ENCODE measurements at places on chromosomes 6 and 20.

DNA sequence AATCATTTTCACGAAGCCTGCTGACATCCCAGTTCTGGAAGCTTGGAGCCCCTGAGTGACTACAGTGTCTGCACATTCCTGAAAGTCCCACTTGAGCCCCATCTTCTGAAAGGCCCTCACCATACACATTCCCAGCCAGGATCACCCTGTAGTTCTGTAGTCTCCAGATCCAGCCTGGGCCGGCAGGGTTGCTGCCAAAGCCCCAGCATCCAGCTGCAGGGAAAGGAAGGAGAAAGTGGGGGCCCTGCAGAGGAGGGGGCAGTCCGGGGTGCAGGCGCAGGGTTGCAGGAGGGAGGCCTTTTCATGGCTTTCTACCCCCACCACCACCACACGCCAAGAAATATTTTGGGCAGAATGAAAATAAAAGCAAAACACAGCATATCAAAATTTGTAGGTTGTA, 26.0 kb downstream of the MDFI start:
- no peak for DNase-seq

- DNase-seq = no peak
Observed at GRCh38 chr20:34537651-34538050, 20.9 kb upstream of the MAP1LC3A start.

DNA sequence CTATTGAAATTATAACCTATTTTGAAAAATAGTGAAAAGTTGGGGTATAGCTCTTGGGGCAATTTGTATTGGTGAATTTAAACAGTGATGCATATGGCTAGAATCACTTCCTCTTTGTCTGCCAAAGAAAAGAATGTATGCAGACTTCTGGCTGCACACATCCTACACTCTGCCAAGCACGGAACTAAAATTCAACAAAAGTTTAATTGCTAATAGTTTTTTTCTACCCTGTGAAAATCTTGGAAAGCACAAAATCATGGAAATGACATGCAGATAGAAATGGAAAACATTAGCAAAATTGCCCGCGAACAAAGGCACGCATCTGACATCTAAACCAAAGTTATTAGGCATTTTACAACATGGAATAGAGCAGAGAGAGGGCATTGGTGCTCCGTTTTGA, 106.4 kb upstream of the PDE10A start:
- DNase-seq = no peak

DNA sequence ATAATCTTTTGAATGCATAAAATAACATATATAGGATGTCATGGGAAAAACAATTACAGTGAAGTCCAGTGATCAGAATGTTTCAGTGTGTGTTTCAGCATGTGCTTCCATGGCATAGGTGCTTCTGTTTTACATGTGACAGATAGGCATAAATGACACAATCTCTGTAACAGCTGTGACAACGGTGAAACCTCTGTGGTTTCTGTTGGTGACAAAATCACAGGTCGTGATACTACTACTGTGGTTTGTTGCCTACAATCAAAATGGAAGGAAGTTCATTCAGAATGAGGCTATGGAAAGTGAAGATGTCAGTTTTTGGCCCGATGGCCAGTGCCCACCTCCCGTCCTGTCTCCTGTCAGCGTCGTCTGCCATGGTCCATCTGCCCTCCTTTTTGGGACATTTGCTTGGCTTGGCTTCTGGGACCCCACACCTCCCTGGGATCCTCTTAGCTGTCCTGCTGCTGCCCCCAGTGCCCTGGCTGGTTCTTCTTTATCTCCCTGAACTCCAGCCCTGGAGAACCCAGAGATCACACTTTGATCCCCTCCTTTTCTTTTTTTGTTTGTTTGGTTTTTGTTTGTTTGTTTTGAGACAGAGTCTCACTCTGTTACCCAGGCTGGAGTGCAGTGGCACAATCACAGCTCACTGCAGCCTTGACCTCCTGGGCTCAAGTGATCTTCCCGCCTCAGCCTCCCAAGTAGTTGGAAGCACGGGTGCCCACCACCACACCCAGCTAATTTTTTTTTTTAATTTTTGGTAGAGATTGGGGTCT, 79.3 kb upstream of the NAA20 start:
- no peak for DNase-seq

DNA sequence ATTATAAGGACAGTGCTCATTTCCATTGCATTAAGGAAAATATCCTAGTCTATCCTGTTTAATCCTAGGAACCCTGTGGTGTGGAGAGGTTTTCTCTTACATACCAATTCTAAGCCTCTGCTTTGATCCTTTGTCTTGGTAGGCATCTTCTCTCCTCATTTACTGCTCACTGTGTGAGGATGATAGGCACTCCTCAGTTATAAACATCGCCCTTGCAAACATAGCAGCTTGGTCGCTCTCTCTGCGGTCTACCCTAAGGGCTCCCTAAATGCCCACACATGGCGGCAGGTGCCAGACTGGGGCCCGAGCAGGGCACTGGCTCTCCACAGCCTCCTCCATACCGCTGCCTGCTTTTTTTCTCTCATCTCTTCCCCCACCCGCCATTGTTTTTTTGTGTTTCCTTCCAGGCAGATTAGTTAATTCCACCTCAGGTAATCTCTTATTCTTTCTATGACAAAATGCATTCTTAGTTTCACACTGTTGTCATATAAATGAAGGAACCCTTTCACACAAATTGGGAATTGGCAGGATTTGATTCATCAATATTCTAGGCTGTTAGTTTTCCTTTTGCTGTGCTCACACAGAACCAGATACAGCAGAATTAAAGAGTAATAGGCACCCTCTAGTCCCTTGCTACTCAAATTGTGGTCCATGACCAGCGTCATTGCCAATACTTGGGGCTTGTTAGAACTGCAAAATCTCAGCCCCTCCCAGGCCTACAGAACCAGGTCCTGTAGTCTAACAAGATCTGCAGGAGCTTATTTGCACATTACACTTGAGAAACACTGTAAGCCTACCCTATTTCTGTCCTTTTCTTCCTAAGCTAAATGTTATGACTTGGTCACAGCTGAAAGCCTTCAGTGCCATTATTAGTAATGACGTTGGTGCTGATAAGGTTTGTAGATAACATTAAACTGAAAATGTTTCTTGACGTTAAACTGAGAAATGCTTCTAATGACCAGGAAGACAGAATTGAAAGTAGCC, 36.3 kb downstream of the CARMIL1 start:
- DNase-seq = no peak

- DNase-seq = no peak
Observed at GRCh38 chr6:158770533-158771330, 48.4 kb downstream of the EZR start.

- DNase-seq = no peak
Observed at GRCh38 chr6:136148051-136148450, 102.1 kb downstream of the MTFR2 start.

DNA sequence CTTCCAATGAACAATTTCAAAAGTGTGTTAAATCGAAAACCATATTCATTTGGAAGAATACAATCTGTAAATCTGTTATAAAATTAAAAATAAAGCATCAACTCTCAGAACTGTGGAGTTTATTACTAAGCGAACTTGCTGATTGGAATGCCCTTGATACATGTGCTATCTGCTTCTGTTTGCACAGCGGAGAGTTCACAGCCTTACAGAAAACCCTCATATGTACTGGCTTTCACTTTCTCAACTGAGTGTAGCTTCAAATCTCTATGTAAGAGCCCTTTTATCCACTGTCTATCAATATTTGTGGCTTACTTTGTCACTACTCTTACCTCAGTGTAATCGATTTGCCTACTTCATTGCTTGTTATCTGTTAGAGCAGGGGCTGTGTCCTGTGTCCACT, 447.4 kb downstream of the C6orf118 start:
- no peak for DNase-seq

DNA sequence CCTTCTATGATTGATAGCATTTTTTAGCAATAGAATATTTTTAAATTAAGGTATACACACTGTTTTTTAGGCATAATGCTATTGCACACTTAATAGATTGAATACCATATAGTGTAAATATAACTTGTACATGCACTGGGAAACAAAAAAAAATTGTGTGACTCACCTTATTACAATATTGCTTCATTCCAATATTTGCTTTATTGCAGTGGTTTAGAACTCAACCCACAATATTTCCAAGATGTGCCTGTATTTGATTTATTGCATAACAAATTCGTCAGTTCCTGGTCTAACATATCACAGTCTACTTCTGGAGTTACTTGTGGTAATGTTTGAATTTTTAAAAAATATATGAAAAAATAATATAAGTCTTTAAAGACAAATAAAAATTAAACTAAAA, 41.9 kb upstream of the DEFB112 start:
- DNase-seq = no peak

- no peak for DNase-seq
Observed at GRCh38 chr20:62002882-62003480, 62.7 kb downstream of the TAF4 start.

DNA sequence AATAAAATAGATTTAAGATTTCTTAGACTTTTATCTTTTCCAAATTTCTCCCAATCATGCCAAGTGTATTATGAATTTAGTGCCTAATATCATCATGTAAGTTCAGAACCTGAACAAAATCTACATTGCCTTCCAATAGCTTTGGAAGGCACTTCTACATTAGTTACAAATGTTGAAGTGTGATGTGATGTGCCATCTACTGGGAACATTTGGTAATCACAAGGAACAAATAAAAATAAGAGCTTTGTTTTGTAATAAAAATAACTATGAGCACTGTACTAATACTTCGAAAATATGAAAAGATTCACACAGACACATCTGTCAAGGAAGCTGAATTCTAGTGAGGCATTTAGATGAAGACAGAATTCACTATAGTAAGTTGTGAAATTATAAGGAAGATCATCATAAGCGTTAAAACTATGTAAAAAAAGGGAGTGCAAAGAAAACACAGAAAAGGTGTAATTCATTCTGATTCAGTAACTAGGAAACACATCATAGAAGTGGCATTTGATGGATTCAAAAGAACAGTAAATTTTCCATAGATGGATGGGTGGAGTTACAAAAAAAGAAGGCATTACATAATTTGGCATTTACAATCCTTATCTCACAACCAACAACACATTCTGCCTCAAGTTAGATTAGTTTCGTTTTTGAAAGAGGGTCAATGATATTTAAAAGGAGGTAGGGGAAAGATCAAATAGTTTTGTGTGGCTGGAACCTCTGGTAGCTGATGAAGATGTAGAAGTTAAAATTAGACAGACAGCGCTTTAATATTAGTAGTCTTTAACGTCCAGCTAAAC, 161.0 kb downstream of the ASCC3 start:
- no peak for DNase-seq

GRCh38 chr20:41669708-41670263, 51.6 kb upstream of the CHD6 start:
- no peak for DNase-seq

DNA sequence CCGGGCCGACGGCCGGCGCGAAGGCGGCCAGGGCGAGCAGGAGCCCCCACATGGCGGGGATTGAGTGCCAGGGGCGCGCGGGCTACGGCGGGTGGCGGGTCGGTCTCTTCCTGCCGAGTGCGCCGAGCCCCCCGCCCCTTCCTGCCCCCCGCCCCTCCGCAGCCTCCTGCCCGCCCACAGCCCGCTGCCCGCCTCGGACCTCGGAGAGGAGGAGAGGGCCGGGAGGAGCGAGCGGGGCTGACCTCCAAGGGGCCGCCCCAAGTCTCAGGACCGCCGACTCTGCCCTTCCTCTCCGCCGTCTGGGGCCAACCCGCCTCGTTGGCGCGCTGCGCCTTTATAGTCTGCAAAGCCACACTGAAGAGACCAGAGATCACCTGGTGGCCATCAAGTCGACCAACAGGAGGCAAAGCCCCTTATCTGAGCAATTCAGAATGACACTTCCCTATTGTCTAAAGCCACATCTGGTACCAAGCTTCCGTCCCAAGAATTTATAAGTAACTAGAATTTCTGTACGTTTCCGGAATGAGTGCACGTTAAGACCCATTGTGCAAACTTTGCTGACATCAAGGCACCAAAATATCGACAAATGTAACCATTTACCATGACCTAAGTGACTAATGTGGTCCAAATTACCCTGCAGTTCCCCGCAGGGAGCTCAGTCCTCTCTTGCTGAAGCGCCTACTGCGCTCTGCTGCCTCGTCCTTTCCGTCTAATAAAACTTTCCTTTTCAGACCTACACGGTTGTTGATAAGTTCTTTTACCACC, at the start of gene CPXM1:
CPXM1 (minus strand) TSS at position 107 of the 765 bp plus-strand sequence; CDS start at position 52, 55 bp downstream.
- DNase-seq = no peak

GRCh38 chr20:59666586-59666985, 62.2 kb downstream of the PHACTR3 start:
- no peak for DNase-seq

DNA sequence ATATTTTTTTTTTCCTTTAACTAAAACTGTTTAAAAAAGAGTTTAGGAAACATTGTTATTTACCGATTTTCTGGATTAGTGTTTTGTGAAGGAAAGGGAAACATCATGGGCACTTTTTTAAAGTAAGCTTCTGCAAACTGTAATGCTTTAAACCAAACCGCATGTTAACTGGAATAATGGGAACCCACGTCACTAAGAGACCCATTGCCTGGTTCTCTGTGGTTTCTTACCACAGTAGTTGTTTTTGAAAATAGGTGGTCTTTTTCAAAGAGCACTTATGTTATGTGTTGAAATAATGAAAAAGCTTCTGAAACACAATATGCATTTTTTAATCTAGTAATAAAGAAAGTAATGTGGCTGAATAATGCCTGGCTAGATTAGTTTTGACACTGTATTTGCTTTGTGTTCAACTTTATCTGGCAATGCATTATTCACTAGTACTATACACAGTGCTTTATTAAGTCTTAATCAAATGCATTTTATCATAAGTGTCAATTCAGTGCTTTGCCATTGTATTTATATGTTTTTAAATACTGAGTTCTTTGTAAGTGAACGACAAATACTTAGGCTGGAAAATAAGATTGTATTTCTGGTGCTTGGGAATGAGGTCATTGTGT, 754.1 kb upstream of the FLRT3 start:
- no peak for DNase-seq

DNA sequence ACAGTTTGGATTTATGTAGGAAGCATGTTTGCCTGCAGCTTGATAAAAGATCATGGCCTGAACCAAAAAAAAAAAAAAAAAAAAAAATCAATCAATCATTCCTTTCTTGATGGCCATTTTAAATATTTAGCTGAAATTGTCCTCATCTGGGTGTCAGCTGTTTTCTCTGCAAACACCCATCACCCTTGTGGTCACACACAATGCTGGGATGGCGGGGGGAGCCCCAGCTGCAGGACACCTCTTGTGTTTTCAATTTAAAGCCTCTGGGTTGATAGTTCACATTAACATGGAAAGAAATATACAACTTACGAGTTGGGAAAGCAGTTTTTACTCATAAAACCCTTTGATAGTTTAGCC, 160.4 kb downstream of the ZFP64 start:
- DNase-seq = no peak

DNA sequence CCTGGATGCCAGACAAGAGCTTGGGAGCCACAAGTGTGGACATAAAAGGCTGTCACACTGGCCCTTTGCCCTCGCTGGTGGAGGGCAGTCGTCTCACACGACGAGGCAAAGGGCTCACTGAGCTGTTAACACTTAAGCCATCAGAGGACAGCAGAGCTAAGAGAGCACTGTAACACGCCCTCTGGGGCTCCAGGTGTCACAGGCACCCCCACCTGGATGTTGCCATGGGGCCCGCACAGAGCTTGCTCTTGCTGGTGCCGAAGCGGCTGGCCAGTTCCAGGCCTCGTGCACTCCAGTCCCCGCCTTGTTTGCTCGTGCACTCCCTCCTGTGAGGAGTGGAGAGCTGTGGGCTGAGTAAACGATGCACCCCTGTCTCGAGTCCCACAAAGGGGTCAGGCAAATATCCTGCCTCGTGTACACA, 37.4 kb downstream of the SLC35D3 start:
- no peak for DNase-seq

All from T-helper 9 cell (primary cell).